Bronchial epithelial cell (primary cell): ENCODE measurements at places on chromosomes 11 and 22.

- peak; percentile 89 for DNase-seq
These were observed 133.6 kb upstream of the SESN3 start for GRCh38 chr11:95364324-95365295.

- DNase-seq, result no peak
These were observed 196.4 kb downstream of the IGLL1 start for GRCh38 chr22:23383491-23384361.

GRCh38 chr22:19761725-19762567, 1.4 kb downstream of the TBX1 start:
- peak; percentile 31 for DNase-seq

- no peak for DNase-seq
These were observed 466.3 kb downstream of the GUCY1A2 start for GRCh38 chr11:106551744-106552673.

- peak; percentile 54 for DNase-seq
These were observed at the start of gene PLA2G3 for GRCh38 chr22:31139866-31140716. PLA2G3 (minus strand) TSS chr22:31140508; CDS start chr22:31140354, 154 bp downstream.

- DNase-seq, result no peak
These were observed 3.1 kb upstream of the INS start for GRCh38 chr11:2164081-2164480.
